LNCaP clone FGC (cell line): ENCODE measurements at places on chromosomes 11 and 22.

GRCh38 chr11:20099527-20099926 lies 60.7 kb downstream of the DBX1 start:
- DNase-seq = no peak

DNA sequence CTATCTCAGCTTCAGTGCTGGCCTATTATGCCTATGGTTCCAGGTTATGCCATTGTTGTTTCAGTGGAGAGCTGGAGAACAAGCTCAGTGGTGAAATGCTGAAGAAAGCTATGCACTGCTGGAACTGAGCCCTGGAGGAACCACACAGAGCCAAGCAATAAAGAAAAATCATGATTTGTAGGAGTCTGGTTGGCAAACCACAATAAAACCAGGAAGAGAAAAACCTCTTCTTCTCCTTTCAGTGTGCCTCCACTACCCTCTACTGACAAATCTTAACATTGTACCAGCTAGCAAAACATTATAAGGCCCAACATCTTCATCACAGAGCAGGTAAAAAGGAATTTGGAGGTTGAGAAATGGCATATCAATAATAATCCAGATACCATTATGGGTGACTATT lies 5.3 kb downstream of the OR51F2 start:
- DNase-seq = peak; percentile 97

DNA sequence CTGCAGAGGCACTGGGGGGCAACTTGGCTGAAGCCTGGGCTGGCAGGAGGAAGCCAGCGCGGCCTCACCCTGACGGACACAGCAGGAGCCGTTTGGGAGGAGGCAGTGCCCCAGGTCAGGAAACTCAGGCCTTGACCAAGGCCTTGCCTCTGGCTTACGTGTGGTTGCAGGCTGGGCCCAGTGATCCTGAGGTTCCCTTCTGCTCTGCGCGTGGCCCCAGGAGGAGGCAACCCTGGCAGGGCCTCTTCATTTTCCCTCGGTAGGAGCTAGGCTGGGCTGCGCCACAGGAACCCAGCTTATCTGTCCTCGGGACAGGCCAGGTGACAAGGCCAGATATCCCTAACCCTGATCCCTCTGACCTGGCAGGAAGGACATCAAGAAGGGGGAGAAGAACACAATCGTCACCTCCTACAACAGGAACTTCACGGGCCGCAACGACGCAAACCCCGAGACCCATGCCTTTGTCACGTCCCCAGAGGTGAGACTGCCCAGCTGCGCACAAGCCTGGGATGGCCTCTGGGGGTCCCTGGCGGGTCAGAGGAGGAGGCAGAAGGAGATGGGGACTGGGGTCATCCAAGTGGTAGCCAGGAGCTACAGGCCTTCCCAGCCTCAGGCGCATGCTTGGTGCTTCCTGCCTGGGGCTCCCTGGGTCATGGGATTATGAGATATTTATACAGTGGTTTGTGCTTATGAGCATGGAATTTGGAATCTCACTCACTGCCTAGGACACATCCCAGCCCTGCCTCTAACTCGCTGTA lies 20.6 kb downstream of the POLR3H start:
- no peak for DNase-seq

DNA sequence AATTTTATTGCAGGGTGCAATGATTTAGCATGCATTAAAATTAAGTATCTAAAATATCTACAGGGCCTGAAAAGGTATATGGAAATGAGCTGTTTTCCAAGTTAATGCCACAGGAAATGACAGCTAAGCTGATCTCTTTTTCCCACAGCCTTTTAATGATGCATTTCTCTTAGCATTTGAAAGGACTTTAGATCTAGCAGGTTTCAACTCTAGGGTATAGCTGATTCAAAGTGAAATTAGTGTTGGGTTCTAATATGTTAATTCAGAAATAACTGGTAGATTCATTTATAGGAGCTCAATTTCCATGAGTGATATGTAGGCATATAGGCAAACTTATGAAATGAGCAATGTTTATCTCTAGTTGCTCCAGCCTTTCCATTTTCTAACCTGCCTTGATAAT lies 274.2 kb downstream of the CASP12 start:
- no peak for DNase-seq

DNA sequence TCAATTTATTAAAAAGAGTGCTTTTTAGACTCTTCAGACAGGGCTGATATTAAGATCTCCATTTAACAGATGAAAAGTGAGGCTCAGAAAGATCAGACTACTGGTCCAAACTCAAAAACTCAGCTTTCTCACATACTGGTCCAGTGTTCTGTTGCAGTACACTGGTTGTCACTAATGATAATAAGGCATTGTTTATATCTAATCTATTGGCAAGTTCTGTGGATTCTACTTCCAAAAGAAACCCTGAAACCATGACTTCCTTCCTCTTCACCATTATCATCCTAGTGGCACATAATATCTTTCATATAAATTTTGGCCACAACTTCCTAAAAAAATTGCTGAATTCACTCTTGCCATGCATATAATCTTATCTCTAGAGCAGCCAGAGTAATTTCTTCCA lies 36.9 kb downstream of the F2 start:
- DNase-seq = no peak

DNA sequence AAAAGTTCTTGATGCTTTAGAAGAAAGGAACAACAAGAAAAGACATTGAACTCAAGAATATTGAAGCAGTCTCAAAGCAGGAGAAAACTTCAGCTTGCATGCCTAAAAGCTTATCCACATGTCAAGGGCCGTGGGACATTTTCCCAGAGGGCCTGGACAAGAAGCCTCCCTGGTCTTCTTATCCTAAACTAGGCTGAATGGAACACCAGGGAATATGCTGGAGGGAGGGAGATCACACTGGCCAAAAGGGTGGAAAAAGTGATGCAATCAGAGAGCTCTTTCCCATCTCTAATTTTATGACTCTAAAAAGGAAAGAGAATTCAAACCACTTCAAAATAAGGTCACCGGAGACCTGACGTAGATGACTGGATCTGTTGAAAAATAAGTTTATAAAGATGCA lies 107.2 kb downstream of the MPPED2 start:
- no peak for DNase-seq

DNA sequence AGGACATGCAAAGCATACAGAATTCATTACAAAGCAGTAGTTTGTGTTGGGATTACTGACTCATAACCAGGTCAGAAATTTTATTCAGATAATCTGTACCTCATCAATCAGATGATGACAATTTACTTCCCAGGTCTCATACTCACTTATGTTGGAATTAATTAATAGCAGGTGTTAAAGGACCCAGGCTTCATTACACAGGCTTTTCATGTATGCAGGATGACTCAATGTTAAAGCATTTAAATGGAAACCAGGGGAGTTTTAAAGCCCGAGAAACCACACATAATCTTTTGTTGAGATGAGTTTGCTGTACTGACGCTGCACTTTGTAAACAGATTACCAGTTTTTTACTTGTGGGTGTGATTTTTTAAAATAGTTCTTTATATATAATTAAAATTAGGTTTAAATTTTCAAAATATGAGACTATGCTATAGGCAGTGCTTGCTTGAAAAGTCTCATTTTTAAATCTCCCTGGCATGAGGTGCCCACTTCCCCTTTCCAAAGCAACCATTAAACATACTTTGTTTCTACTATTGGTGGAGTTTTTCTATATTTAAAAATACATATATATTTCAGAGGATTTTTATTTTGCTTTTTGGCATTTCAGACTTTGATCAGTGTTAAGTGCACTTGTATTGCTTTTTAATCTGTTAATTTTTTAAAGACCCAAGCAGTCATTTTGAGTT lies 41.0 kb downstream of the CEP57 start:
- DNase-seq = no peak

GRCh38 chr11:118111019-118111743 lies 24.4 kb upstream of the SMIM35 start:
- DNase-seq = no peak

DNA sequence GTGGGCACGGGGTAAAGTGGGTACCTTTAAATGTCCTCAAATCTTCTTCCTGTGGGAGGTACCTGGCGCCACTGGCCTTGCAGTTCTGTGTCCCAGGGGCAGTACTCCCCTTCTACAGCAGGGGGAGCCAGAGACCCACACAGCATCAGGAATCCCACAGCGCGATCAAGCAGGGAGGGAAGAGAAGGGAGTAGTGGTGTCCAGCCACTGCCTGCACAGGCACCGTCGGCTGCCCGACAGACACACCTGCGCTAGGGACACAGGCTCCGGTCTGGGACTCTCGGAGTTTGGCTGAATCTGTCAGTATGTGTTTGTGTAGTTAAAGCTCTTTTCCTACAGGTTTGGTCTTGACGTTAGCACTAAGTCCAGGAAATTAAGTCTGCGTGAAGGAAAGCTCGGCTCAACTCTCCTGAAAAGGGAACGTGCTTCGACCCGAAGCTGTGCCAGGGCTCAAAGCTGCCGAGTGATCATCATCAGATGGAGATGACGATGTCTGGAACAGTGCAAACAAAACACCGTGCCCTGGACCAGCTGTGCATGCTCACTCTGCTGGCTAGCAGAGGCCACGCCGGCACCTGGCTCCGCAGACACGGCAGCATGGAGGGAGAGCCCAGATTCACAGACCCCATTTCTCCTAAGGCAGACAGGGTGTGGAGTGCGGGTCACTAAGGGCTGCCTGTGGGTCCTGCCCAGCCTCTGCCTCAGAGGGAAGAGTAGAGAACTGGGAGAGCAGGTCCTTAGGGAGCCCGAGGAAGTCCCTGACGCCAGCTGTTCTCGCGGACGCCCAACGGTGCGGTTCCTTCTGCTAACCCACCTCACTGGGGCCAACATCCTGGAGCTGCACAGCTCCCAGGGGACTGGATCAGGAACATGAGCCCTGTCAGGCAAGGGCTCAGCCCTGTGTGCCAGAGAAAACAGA lies 56.0 kb upstream of the BID start:
- DNase-seq = peak; percentile 44

DNA sequence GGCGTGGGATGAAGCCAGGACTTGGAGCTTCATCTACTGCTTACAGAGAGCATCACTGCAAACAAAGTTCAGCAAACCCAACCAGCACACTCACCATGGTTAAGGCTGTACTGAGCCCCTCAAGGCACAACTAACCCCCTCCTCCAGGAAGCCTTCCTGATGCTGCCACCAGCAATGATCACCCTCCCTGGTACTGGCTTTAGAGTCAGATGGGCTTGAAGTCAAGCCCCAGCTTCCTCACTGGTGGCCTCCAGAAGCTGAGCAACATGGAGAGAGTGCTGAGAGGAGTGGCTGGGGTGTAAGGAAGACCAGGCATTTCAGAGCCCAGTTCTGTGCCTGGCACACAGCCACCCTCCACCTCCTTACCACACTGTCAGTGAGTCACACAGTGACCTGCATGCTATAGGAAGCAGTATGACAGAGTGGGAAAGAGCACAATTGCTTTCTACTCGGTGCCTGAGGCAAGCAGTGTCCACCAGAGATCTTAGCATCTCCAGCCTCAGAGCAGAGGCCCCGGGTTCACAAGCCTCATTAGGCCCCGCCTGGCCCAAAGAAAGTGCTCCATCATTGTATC lies 24.7 kb upstream of the BAIAP2L2 start:
- DNase-seq = no peak

GRCh38 chr11:122100756-122101080 lies 15.3 kb downstream of the BLID start:
- DNase-seq = no peak

DNA sequence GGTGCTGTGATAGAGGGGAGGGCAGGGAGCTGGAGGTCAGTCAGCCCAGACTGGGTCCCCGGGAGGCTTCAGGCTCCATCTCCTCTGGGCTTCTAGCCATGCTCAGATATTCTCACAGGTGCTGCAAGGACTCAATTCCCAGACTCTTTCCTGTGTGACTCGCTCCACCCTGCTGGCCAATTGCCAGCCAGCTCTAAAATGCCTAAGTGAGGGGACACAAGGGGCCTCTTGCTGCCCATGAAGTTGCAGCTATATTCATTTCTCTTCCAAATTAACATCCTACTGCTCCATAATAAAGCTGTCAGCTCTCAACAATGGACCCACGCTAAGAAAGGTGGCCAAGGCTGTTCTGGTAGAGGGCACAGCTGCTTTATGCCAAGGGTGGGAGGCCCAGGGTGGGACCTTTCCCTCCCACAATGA lies 101.5 kb downstream of the PLEKHA7 start:
- DNase-seq = no peak

- no peak for DNase-seq
Observed at GRCh38 chr11:39461066-39461465, 1998.4 kb downstream of the LRRC4C start.

DNA sequence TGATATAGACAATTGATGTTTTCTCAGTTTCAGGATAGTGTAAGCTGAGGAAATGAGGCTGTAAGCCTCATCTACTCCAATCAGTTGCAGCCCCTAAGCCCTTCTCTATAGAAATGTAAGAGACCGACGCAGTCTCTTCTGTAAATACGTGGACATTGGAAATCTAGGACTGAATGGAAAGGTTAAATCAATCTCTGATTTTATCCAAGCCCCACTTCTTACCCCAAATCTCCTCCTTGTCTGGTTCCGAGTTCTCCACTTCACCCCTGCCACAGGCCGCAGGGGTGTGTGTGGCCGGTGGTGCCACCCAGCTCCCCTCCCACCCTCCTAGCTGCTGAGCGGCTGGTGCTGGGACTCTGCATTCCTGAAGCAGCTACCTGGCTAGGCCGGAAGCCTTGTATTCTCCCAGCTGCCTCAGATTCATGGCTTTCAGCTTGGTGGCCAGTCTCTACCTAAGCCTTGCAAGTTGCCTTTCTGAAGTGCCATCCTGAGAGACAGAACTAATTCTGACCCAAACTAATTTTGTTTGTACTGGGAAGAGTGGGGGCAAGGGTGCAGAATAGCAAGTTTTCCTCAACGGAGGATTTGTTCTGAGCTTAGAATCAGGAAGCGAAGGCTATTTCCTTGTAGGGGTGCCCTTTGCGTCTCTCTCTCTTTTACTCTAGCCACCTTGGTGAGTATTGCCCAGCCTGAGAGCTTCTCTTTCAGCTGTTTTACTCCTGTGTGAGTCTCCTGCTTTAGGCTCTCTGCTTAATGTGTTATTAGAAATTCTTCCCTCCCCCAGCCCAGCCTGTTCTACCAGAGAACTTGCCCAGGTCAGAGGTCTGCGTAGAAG lies 749 bp downstream of the VWA5A start:
- DNase-seq = no peak

GRCh38 chr11:63511048-63511748 lies 5.3 kb downstream of the LGALS12 start:
- DNase-seq = no peak

GRCh38 chr22:21626073-21626734 lies 3.6 kb downstream of the YDJC start:
- no peak for DNase-seq

DNA sequence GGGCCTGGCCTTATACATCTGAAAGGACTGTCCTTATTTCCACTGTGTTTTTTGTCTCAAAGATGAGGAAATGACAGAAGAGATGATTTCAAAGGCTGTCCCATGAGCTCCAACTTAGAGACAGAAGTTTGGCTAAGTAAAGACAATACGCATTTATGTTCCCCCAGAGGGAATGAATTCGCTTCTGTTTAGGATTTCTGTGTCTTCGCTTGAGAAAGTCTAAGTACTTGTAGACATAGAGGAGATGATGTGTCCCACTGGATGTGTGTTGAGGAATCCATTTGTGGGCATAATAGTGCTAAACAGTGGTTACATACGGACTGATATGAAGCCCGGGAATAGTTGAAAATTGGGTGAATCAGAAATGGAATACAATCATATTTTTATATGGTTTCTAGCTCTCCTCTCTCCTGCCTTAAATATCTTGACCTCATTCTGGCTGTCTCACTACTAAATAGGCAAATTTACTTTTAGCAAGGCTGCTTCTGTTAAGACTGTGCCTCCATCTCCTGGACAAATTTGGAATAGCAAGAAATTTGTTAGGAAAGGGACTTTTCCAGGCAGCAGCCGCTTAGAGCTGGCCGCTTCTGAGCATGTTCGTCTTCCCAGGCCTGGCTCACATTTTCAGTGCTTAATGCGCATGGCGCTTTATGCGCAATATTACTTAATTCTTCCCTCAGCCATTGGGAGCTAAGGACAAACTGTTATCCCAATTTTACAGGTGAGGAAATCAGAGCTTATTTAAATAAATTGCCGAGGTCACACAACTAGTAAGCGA lies 1.9 kb upstream of the PEX26 start:
- DNase-seq = peak; percentile 72
